ENCODE measurements at places on chromosomes 11 and 22.

- peak; percentile 84 for DNase-seq
Observed at GRCh38 chr11:43576803-43577521, 103.6 kb upstream of the HSD17B12 start.

GRCh38 chr11:123328281-123328867, 101.7 kb upstream of the GRAMD1B start:
- no peak for DNase-seq

GRCh38 chr11:9385327-9385899, 961 bp downstream of the IPO7 start:
- DNase-seq, result no peak

- DNase-seq, result peak; percentile 80
Observed at GRCh38 chr11:69704508-69705253, 859 bp upstream of the FGF19 start.

DNA sequence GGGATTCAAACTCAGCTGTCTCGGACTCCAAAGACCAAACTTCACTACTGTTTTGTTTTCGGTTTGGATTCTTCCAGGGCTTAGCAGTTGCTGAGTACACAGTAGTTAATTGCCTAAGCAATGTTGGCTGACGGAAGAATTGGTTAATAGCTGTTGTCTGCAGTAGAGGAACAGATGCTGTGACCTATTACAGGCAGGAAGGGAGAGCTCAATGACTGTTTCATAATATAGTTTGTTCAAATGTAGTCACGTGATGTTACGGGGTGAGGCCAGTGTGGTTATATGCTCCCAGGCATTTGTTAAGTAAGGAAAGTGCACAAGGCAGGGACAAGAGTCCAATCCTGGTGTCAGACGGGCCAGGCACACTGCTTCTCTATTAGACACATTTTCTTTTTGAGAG, 222.6 kb upstream of the CCDC90B start:
- no peak for DNase-seq

DNA sequence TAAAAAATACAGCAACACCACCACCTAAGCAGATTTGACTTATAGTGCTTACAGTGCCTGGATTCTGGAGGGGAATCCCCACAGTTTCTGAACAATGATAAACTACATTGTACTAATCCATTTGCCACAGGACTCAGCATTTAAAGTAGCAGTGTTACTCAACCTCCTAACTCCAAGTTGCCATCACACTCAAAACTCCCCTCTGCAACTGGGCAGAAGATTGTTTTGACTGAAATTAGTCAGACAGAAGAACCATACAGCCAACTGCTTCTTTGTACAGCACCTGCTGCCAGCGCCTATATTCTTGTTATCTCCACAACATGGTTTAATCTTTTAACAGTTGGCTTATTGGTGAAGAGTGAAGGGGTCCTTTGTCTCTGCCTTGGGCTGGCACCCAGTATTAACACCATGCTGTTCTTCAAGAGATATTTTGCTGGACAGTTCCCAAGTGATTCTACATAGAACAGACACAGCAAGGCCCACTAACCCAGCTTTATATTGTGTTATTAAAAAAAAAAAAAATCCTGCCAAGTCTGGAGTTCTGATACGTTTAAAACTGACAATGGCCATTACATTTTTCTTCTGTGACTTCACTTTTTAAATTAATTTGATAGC, 273.2 kb downstream of the DCDC1 start:
- DNase-seq, result no peak

DNA sequence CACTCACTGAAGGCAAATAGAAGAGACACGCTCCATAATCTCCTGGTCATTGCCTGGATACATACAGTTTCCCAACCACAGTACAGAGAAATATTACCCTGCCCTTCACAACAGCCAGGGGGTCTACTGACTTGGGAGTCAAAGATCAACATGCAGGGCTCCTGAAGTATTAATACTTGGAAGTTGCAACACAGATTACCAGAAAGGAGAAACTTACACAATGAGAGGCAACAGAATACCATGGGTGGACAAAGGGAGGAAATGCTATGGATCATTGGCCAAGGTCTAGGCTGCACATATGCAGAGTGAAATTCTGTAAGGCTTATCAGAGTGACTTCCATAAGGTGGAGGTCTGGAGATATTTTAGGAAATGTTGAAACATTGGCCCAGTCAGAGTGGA, 267.9 kb upstream of the FAT3 start:
- no peak for DNase-seq

- DNase-seq, result no peak
Observed at GRCh38 chr11:24734742-24735237, 237.9 kb downstream of the LUZP2 start.

Measured in nephron progenitor cell (in vitro differentiated cells).